ENCODE measurements at places on chromosomes 7 and 10. TPM values are rescaled to one million over a fixed set of nuclear protein-coding genes. Genes with fewer than 3 reads are reported as not detected.
A peak's percentile ranks its signal among the peaks of the same experiment; 100 is the strongest.

DNA sequence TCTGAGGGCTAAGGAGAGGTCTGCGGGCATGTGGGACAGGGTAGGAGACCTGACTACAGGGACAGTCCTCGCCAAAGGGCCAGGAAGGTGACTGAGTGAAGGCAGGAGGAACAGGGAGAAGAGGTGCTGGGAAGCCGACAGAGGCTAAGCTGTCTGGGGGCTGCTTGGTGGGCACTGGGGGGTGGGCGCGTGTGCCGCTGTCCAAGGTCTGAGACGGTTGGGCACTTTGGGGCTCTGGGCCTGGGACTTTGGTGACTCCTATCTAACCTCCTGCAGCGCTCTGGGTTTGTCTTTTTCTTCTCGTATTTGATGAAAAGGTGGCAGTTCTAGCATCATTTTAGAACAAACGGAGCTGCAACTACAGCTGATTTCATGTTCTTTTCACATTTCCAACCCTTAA, 141.5 kb downstream of the C10orf105 start:
- no peak for DNase-seq

DNA sequence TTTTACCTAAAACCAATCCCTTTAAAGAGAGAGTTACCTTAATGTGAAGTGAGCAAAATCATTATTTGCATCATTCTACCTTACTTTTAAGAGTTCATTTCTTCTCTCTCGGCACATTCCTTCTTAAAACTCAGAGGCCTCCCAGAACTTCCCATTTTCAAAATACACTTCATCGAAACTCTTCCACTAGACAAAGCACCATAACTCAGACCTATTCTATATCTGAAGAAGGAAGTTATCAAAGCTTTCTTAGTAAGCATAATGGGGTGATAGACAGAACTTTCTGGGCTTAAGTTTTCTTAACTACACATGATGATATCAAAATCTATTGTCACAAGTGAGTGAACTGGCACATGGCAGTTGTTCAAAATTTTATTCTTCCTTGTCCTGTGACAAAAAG, 24.6 kb upstream of the GNAT3 start:
- no peak for DNase-seq

AKR1E2 gene
- 4.9 TPM for total RNA-seq

- peak; percentile 89 for DNase-seq
These were observed 45.5 kb upstream of the TARP start for GRCh38 chr7:38318803-38319416.

GRCh38 chr7:158789842-158790241, 39.5 kb downstream of the ESYT2 start:
- DNase-seq: no peak

Data from endodermal cell (in vitro differentiated cells).